ENCODE measurements at places on chromosomes 1 and 21.

DNA sequence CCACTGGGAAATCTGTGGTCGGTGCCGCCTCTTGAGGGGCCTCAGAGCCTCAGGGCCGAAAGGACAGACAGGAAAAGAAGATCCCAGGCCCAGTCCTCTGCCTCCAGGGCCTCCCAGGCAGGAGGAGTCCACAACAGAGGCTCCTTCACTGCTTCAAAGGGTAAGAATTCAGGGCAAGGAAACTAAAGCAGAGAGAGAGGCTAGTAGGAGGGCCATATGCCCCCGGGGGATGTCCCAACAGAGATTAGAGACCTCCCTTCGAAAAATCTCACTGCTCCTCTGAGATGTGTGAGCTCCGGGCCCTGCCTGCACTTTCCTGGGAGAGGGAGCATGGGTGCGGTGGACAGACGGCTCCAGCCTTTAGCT, 465.9 kb downstream of the NPHP4 start:
- DNase-seq = no peak

- no peak for DNase-seq
Measured at GRCh38 chr1:164611754-164612642, 53.0 kb downstream of the PBX1 start.

GRCh38 chr1:6292102-6292501, 31.2 kb upstream of the GPR153 start:
- DNase-seq = no peak

- DNase-seq = peak; percentile 72
Measured at GRCh38 chr1:89635825-89636815, 3.2 kb downstream of the LRRC8C start.

DNA sequence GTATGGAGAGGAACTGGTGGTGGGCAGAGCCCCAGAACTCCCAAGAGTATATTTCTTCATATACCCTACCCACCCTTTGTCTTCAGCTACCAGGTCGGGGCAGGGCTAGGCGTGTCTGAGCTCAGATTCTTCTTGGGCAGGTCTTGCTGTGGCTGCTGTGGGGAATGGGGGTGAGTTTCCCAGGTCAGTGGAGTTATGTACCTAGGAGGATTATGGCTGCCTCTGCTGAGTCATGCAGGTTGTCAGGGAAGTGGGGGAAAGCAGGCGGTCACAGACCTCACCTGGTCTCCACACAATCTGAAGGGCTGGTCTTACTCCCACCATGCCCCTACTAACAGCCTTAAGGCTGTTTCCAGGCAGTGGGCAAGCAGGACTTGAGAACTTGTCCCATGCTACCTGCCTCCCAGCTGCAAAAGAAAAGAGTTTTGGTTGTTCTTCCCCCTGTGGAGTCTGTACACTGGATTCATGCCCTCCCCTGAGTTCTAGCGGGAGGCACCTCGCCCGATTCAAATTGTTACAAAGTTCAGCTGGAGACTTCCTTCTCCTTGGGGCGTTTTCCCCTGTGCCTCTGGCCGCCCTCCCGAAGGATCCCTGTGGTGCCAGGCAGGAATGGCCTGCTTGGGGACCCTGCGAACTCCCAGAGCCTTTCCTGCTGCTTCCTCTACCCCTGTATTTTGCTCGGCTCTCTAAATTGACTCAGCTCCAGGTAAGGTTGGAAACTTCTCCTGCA, 58.6 kb downstream of the NPHS2 start:
- no peak for DNase-seq

DNA sequence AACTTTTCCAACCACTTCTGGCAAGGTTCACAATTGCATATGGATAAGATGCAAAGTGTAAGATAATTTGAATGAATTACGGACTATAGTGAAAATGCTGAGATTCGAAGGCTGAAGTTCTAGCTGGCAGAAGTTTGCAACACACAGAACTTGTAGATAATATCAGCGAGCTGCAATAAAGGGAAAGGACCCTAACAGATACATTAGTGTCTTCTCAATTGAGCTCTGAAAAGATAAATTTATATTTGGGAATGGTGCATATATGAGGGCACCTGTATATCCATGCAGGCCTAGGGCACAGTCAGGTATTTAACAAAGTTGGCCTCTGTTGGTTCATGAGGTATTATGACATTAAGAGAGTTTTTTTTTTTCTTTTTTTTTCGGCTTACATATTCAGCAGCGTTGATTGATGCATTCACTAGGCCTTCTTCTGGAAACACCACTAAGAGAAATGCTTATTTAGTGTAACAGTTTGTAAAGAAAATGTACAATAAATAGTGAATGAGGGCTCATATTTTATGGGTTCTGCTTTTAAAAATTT, 2.2 kb downstream of the NFIA start:
- no peak for DNase-seq

DNA sequence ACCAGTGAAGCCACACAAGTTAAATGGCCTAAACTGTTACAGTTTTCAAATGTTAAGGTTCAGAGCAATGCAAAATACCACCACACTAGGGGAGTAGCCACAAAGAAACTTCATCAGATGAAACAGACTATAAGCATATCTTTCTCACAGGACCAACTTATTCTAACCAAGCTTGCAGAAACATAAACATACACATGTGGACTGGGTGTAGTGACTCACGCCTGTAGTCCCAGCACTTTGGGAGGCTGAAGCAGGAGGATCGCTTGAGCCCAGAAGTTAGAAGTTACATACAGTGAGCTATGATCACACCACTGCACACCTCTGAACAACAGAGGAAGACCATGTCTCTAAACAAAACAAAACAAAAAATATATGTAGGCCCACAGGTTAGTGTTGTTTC, 17.3 kb downstream of the WDR47 start:
- no peak for DNase-seq

All from T-helper 2 cell (primary cell).